ENCODE measurements at places on chromosomes 6 and 20.

DNA sequence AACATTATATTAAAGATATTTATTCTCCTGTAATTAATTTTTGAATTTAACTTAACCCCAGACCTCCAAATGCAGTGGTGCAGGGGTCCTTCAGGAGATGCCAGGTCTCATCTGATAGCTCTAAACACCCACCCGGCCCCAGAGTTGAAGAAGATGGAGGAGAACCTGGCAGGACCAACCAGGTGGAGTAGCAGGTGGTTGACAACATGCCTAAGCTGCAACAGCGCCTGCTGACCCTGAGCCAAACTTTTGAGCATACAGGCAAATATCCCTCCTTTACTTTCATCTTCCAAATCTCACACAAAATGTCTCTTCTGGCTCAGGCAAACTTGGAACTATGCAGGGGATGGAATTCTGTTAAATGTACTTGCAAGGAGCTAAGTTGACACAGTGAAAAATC lies 145.3 kb upstream of the TCF21 start:
- DNase-seq = no peak

- no peak for DNase-seq
These were observed 4.7 kb downstream of the CDKN1A start for GRCh38 chr6:36683145-36683655.

GRCh38 chr6:25192590-25193459 lies 86.3 kb upstream of the CARMIL1 start:
- no peak for DNase-seq

- DNase-seq = no peak
These were observed 42.2 kb downstream of the DTNBP1 start for GRCh38 chr6:15620611-15621010.

GRCh38 chr6:143329323-143329722 lies 121.2 kb downstream of the ADAT2 start:
- DNase-seq = no peak

DNA sequence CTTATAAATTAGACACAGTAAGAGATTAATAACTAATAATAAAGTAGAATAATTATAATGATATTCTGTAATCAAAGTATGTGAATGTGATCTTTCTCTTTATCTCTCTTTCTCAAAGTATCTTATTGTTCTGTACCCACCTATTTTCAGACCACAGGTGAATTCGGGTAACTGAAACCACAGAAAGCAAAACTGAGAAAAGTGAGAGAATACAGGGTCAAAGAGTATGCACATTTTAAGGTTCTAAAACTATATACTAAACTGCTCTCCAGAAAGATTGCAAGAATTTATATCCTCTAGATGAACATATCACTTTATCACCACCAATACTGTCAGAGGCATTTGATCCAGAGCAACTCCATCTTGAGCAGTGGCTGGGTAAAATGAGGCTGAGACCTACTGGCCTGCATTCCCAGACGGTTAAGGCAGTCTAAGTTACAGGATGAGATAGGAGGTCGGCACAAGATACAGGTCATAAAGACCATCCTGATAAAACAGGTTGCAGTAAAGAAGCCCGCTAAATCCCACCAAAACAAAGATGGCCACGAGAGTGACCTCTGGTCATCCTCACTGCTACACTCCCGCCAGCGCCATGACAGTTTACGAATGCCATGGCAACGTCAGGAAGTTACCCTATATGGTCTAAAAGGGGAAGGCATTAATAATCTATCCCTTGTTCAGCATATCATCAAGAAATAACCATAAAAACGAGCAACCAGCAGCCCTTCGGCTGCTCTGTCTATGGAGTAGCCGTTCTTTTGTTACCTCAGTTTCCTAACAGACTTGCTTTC lies 211.3 kb downstream of the PTPRT start:
- no peak for DNase-seq

- no peak for DNase-seq
These were observed 98.7 kb downstream of the SHLD1 start for GRCh38 chr20:5848711-5849505.

DNA sequence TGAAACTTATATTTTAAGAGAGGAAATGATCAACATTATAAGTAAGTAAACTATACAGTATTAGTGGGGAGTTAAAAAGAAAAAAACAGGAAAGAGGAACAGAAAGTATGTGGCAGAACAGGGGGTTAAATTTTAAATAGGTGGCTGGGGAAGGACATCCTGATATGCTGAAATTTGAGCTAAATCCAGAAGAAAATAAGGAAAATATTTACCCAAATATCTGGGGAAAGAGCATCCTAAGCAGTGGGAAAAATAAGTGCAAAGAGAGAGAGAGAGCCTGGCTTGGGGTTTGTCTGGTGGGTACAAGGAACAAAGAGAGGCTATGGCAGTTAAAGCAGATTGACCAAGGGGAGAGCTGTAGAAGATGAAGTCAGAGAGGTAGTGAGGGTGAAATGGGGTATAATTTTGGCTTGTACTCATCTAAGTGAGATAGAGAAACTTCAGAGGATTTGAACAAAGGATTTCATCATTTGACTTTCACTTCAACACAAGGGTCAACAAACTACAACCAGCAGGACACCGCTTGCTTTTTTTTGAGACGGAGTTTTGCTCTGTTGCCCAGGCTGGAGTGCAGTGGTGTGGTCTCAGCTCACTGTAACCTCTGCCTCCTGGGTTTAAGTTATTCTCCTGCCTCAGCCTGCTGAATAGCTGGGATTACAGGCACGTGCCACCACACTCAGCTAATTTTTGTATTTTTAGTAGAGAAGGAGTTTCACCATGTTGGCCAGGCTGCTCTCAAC lies 328.4 kb upstream of the CNR1 start:
- DNase-seq = no peak

DNA sequence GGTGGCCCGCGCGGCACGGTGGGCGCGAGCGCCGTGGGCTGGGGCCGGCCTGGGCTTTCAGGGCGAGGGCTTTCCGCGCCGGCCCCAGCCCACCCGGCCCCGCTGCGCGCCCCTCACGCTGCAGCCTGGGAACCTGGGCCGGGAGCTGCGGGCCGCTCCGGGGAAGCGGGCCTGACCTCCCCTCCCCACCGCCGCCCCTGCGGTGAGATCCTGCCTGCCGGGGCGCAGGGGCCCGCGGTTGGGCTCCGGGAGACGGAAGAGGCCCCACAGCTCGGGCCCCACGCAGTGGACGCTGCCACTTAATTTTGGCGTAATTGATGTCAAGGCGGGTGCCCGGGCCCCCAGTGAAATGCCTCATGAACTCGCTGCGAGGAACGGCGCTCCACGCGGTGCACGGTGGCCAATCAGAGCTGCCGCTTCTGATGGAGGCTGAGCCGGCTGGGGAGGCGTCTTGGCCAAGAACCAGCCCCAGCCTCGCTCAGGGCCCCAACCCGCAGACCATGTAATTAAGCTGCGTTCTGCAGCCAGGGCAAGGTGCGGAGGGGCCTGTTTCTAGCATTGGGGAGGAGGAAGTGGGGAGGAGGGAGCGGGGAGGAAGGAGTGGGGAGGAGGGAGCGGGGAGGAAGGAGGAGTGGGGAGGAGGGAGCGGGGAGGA lies 96.1 kb upstream of the BHLHE23 start:
- DNase-seq = peak; percentile 61

DNA sequence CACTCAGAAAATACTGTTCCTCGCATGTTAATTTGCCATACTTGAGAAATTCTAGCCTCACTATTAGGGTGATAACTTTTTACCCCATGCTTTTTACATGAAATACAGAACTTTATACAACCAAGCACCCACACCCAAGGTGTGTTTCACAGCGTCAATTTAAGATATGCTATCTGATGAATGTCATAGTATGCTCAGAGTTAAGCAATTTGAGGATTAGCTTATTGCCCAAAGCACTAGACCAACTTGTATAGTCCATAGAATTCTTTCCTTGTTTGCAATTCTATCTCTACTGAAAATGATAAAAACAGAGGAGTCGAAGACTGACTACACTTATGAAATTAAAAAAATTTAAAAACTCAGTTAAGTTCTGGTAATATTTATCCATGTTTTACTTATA lies 82.1 kb upstream of the CARMIL1 start:
- DNase-seq = no peak

DNA sequence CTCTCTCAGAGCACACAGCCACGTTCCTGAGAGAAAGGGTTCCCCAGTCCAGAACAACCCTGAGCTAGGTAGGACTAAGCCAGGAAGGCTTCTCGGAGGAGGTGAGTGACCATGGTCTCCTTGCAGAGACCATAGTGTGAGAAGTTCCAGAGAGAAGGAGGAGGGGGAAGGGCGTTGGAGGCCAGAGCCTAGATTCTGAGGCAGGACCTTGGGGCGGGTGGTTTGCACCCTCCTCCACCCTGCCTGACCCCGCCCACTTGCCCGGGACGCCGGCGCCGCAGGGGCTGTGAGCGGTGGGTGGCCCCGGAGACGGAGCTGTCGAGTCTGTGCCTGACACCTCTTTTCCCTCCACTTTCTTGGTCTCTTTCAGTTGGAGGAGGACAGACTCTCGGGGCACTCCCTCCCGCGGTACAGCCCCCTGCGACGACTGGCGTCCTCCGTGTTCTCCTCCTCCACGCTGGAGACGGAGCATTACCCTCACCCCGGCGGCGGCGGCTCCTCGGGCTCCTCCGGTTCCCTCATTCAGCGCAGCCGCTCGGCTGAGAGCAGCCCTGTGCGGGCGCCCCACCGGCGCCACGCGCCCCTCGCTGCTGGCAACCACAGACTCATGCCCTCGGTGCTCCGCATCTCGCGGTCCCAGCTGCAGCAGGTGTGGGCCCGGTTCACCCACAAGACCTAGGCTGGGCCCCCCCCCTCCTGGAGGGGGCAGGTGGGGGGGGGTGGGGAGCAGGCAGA lies 26.2 kb downstream of the TTBK1 start:
- no peak for DNase-seq

DNA sequence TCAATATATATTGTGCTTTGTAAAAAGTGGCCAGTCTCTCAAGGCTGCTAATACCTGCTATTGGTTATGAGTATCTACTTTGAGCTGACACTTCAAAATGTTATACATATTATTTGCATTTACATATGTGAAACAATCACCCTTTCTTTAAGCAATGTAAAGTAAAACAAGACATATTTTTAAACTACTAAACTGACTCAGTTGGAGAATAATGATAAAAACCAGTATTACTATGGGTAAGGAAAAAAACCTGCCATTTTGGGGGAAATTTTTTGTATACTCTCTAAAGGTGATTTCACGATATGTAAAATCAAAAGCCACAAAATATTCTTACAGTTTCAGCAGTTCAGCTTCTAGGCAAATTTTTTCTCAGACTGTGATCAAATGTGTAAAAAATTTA lies 232.3 kb downstream of the PRL start:
- no peak for DNase-seq

DNA sequence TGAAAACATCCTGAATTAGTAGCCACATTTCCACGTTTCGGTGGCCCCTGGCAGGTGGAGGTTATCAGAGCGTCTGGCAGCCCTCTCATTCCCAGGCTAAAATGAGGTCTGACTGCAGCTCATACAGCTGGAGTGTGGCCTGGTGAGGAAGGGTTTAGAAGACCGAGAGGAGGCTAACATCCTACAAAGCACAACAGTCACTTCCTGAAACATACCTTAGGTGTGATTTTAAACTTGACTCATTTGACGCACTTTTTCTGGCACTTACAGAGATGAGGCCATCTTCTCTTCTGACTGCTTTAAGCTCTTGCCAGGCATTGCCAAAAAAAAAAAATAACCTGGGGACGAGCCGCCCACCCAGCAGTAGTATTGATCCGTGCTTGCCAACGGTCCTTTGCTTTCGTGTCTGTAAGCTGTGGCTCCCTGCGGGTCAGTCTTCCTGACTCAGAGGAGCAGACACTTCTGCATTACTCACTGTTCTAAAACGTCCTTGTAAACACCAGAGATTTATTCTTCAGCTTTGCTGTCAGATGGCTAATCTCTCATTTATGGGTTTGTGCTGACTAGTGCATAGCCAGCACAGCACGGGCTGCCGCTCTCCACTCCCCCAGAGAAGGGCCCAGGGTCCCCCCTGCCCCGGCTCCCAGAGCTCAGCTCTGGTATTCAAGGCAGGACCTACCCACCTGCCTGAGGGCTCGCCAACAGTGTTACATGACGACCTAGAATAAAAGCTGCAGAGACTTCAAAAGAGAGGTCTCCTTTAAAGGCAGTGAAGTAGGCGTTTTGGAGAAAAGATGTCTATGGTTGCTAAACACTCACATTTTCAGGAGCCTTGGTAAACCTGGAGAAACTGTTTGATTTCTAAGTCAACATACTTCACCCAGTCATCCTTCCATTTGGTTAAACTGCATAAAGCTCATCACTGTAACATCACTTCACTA lies 78.5 kb upstream of the FRMD1 start:
- no peak for DNase-seq

DNA sequence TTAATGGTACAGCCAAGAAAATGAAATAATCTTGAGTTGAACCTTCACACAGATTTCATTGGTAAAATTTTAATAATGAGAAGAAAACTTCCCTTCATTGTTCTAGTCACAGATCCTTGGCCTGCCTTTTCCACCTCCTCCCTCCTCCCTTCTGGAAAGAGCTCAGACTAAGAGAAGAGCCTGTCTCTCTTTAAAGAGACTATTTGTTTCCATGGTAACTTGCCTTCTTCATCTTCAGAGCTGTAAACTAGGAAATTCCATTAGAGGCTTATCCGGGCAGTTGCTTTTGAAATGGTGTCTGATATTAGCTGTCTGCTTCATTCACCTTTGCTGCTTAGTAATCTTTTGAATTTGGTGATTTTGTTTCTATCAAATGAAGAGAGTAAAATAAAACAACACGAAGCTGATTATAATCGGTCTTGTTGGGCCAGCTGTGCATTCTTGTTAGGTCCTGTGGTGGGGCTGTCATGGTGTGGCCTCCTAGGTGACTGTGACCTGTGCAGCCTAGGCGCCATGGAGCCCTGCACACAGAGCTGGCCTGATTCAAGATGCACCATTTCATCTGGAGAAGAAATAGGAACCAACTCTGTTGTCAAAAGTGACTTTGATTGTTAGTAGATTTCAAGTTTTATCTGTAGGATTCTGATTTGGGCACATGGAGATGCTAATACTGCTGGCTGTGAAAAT lies 96.7 kb downstream of the MAP3K7 start:
- no peak for DNase-seq

- no peak for DNase-seq
These were observed 155.2 kb upstream of the KHDRBS2 start for GRCh38 chr6:62441182-62441581.

- DNase-seq = no peak
These were observed 1.2 kb downstream of the TRDN start for GRCh38 chr6:123635567-123635966.

- peak; percentile 54 for DNase-seq
These were observed 77.6 kb upstream of the NEDD9 start for GRCh38 chr6:11309947-11310665.

DNA sequence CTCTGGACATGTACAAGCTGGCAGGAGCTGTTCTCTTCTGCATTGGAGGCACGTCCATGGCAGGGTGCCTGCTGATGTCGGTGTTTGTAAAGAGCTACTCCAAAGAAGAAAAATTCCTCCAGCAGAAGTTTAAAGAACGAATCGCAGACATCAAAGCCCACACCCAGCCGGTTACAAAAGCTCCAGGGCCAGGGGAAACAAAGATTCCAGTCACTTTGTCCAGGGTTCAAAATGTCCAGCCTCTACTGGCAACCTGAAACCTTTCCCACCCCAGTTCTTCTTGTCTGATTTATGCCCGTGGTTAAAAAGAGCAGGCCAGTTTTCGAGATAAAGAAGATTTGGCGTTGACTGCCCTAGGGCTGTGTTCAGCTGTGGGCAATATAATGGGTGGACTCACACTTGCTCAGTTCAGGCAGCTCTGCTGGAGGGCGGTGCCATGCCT lies 19.7 kb downstream of the NRSN1 start:
- no peak for DNase-seq

- no peak for DNase-seq
These were observed 40.1 kb upstream of the BCAS1 start for GRCh38 chr20:54110457-54110856.

GRCh38 chr6:33779290-33779689 lies 9.6 kb downstream of the LEMD2 start:
- no peak for DNase-seq

GRCh38 chr6:2658788-2659187 lies 91.9 kb downstream of the MYLK4 start:
- DNase-seq = no peak

Measured in Ammon's horn (tissue), 1 donor.